ENCODE measurements at places on chromosomes 7 and 10. TPM values are rescaled to one million over a fixed set of nuclear protein-coding genes. Genes with fewer than 3 reads are reported as not detected.

The GFRA1 gene
- 0.80 TPM for total RNA-seq

The HOGA1 gene
- total RNA-seq, result not detected

The NKX1-2 gene
- total RNA-seq, result not detected

The PARD3 gene
- 29.7 TPM for total RNA-seq

The ELMO1 gene
- 25.3 TPM for total RNA-seq

The NEUROD6 gene
- not detected for total RNA-seq

The CYP3A5 gene
- 0.57 TPM for total RNA-seq

The PON3 gene
- not detected for total RNA-seq

The DYDC2 gene
- total RNA-seq, result not detected

The YWHAG gene
- 53.9 TPM for total RNA-seq

The ZNF804B gene
- not detected for total RNA-seq

The PLOD3 gene
- total RNA-seq, result 107 TPM

The LDB3 gene
- total RNA-seq, result 0.45 TPM

The GHRHR gene
- not detected for total RNA-seq

The GRM3 gene
- total RNA-seq, result not detected

The LEP gene
- total RNA-seq, result not detected

The CYP26C1 gene
- not detected for total RNA-seq

The CCL24 gene
- total RNA-seq, result not detected

The PLPP4 gene
- 3.9 TPM for total RNA-seq

The AUTS2 gene
- total RNA-seq, result 13.9 TPM

The CHN2 gene
- total RNA-seq, result 15.3 TPM

Measured in Daoy (cell line).